ENCODE measurements at places on chromosomes 5 and 9. TPM values are rescaled to one million over a fixed set of nuclear protein-coding genes. Genes with fewer than 3 reads are reported as not detected.

Gene TNFSF15
- total RNA-seq: 0.03 TPM

Gene ABLIM3
- 0.08 TPM for total RNA-seq

Gene FCN1
- not detected for total RNA-seq

Gene BTF3
- 716 TPM for total RNA-seq

Gene LPAR1
- not detected for total RNA-seq

Gene ANKRD33B
- total RNA-seq: 9.9 TPM

Gene ZNF658
- 2.8 TPM for total RNA-seq

Gene TSSK1B
- total RNA-seq: not detected
